ENCODE measurements at places on chromosomes 7 and 10. TPM values are rescaled to one million over a fixed set of nuclear protein-coding genes. Genes with fewer than 3 reads are reported as not detected.

DNA sequence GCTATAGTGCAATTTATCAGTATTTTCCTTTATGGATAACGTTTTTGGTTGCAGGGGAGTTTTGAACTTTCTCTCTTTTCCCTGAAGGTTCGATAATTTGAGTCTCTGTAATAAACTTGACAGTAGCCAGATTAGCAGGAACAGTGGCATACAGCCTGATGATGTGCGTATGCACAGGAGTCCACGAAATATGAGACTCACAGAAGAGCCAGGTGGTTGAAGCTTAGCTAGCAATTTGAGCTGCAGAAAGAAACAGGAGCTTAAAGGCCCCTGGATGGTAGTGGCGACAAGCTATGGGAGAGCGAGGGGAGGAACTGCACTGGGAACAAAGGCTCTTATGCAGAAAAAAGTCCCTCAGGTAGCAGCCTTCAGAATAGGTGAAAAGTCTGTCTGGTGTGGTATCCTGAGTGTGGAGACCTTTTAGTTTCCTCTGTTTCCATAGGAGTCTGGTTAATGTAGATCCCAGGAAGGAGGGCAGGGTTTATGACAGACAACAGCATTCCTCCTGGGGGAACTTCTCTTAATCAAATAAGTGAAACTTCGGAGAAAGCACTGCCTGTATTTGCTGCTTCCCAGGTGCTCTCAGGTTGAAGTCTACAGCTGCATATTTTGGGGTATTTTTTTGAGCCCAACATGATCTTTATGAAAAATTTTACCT is 32.7 kb downstream of the FANK1 start:
- no peak for DNase-seq

- no peak for DNase-seq
Measured at GRCh38 chr7:82078807-82079206, 309.0 kb upstream of the HGF start.

- DNase-seq: no peak
Measured at GRCh38 chr10:86715836-86716235, 40.6 kb upstream of the BMPR1A start.

- DNase-seq: peak; percentile 68
Measured at GRCh38 chr10:60661637-60662036, 116.6 kb upstream of the CDK1 start.

DNA sequence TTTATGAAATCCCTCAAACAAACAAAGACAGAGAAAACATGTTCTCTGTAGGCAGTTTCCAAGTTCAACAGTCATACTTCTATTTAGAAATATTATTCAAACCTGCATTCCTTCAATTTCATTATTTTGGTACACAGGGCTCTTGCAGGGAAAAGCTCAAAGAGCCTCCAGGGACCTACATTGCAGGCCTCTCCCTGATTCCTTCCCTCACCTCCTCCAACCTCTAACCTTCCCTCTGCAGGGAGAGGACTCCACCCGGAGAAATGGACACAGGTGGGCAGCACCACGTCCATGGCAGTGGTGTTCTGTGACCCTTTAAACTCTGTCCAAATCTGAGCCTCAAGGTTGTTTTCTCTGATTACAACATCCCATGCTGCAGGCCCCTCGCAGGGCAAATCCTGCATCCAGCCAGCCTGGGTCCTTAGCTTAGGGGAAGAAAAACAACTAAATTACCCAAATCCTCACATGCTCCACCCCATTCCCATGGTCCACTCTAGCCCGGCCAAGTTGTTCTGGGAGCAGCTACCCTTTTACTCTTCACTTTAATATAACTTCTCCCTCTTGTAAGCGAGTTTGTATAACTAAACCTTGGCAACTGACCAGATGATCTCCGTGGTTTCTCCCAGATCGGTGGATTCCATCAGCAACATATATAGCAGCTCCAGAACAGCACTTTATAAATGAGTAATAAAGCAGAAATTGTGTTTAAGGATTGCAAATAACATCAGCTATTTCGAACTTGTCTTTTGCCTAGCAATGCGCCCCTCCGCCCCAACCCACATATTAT is 129.8 kb downstream of the CUBN start:
- no peak for DNase-seq

DNA sequence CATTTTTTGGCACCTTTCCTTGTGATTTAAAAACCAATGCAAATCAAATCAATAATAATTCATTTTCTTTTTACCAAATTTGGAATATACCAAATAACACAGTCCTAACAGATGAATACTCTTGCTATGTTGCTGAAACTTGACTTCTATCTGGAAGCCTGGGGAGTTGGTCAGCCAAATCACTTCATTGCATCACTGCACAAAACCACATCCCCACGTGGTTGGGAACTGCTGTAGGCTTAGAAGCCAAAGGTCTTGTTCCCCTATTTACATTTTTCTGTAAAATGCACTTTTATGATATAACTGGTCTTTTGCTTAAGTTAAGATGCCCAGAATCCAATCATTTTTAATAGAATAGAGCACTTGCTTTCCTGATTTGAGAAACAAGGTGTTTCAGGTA is 15.2 kb downstream of the GPR85 start:
- DNase-seq: peak; percentile 21

DNA sequence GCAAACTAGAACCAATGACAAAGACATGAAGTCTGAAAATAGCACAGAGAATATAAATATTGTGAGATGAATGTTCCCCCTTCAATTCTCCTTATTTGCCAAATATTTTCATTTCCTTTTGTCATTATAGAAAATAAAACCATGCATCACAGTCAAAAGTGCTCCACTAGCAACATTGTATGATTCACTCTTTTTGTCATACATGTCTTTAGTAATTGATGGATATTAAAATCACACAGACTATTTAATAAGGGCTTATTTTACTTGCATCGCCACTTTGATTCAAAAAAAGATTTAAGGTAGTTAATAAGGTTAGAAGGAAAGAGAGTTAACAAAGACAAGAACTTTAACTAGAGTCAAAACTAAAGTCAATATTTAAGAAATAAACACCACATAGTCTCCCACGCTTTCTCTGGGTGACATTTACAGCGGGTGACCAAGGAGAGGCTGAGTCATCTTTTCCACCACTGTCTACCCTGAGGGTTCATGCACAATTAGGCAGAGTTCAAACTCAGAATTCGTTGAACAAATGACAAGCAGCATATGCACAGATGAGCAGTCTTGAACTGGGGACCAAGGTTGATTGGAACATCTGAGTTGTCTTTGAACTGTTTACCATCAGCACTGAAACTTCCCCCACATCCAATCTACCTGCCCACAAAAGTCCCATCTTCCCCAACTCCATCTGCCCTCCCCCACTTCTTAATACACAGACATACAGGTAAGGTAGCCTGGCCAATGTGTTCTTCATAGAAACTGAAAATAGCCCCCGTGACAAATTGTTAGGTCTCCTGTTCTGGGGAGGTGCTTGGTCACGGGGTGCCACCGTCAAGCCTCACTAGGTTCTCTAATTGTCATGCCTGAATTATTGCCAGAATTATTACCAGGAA is 42.5 kb downstream of the C7orf25 start:
- peak; percentile 46 for DNase-seq

GRCh38 chr7:36304099-36304425 is 85.6 kb upstream of the ANLN start:
- peak; percentile 12 for DNase-seq

- DNase-seq: no peak
Measured at GRCh38 chr10:111709603-111710002, 474.0 kb downstream of the GPAM start.

The NKX1-2 gene
- 2.1 TPM for total RNA-seq

The INA gene
- total RNA-seq: 0.26 TPM

The HOXA9 gene
- total RNA-seq: not detected

The GFRA1 gene
- under 0.01 TPM for total RNA-seq

The GRM3 gene
- total RNA-seq: not detected

All from bronchial epithelial cell (primary cell).